ENCODE measurements at places on chromosomes 5 and 9.

GRCh38 chr9:6645355-6646292 is at the start of gene GLDC:
GLDC (minus strand) TSS chr9:6645729; CDS start chr9:6645499, 230 bp downstream.
- no peak for DNase-seq

GRCh38 chr5:117271656-117272055 is 697.0 kb upstream of the SEMA6A start:
- no peak for DNase-seq

GRCh38 chr5:167816354-167816753 is 475.1 kb upstream of the WWC1 start:
- DNase-seq = no peak

- no peak for DNase-seq
Measured at GRCh38 chr9:104092875-104093600, 1.1 kb upstream of the SMC2 start.

DNA sequence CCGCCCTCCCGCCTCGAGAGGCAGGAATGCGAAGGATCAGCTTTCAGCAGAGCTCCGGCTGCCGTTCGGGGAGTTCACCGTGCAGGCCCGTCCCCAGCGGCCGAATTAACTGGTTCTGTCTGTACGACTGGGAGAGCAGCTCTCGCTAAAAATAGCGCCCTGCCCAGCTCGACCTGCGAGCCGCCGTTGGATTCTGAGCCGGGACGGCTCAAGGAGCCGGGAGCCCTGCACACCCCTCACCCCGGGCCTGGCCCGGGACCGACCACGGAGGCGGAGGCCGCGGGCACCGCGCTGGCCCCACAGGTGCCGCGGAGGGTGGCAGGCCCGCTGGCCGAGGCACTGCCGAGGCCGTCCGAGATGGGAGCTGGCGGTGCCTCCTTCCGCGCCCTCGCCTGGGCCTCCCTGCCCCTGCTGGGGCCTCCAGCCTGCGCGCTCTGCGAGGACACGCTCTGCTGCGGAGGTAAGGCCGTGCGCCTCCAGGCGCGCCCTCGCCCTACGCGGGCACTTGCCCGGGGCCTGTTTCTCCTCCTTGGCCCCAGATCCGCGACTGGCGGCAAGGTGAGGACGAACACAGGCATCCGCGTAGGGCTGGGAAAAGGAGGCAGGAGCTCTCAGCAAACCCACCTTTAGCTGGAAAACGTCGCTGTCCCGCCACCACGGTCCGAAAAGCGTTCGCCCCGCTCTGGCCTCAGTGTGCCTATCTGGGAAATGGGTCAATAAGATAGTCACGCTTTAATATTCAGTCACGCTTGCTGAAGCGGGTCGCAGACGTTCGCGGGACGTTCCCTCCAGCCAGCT is 53.1 kb upstream of the DAB2IP start:
- DNase-seq = peak; percentile 46

- no peak for DNase-seq
Measured at GRCh38 chr9:18806232-18807080, 226.6 kb downstream of the SAXO1 start.

DNA sequence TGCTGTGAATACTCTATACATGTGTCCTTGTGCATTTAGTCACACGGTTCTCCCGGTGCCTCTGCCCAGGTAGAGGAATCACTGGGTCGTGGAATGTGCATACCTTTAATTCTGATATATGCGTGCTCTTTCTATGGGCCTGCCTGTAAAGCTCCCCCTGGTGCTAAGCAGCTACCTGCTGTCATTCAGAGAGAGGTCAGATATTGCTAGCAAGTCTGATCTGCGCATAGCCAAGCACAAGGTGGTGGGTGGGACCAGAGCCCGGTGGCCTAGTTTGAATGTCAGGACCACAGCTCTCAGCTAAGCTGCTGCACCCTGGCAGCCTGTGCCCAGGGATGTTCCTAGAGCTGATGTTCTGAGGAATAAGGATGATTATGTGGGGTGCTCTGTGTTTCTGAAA is 33.4 kb downstream of the TJP2 start:
- DNase-seq = no peak

- DNase-seq = no peak
Measured at GRCh38 chr9:122246666-122247065, 17.9 kb upstream of the LHX6 start.

DNA sequence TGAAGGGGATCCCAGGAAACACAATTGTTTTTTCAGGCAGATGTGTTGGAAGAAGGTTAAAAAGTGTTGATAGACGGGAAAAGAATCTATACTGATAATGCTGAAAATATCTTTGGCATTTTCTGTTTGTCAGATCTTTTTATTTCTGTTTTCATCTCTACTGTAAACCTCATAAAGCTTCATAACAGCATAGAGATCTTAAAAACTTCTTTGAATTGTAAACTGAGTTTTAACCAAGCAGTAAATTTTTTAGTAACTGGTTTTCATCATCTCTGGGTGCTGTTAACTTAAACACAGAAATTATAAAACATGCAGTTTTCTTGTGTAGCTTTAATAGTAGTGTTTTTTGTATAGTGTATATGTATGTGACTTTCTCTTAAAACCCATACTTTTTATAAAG is 227.0 kb downstream of the WDR70 start:
- DNase-seq = no peak

- DNase-seq = no peak
Measured at GRCh38 chr5:169838688-169839087, 141.6 kb downstream of the INSYN2B start.

GRCh38 chr9:20032413-20033006 is 243.7 kb upstream of the SLC24A2 start:
- DNase-seq = no peak

DNA sequence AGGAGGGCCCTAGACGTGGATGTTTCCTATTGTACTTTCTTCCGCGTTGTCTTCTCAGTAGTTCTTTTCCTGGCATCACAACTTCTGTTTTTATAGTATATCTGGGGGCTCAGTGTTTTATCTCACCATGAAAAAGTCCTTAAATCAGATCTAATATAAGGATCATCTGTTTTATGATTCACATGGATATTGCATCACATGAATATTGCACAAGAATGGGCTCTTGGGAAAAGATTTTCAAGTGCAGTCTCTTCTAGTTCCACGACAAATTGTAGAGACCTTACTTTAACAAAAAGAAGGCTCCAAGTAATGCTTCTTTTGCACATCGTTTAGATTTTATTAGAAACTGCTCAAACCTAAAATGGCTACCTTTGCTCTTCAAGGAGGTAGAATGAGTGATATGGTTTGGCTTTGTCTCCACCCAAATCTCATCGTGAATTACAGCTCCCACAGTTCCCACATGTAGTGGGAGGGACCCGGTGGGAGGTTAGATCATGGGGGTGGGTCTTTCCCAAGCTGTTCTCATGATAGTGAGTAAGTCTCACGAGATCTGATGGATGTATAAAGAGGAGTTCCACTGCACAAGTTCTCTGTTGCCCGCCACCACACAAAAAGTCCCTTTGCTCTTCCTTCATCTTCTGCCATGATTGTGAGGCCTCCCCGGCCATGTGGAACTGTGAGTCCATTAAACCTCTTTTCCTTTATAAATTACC is 53.7 kb upstream of the FAM120A start:
- DNase-seq = peak; percentile 10

DNA sequence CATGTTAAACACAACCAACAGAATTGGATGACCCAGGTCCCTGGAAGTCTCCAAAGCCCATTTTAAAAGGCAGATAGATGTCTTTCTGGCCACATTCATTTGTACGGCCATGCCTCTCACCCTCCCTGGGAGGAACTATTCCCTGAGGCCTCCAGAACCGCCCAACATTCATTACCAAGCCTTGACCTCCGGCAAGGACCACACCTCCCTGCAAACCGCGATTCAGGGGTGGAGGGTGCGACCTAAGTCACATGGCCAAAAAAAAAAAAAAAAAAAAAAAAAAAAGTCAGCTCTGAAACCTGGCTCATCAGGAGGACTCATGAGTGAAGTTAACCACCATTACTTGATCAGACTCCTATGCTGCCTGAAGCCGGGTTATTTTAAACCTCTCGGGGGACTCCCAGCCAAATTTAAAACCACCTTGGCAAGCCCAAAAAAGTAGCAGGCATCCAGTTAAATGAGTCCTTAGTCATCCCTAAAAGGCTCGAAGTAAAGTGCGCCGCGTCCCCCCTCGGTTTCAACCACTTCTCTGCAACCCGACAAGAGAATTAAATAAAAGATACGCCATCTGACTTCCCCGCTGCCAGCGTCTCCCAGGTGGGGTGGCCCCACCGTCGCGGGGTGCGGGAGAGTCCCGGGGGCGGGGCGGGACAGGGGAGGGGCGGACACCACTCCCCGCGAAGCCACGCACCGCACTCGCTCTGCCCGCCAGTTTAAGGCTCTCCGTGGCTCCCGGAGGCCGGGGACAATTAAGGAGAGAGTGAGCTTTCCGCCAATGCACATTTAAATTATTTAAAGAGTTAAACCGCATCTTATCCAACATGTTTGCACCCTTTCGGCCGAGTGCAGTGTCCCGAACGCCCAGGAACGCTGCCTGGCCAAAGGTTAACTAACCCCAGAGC is 2.3 kb downstream of the KLF9 start:
- DNase-seq = no peak

- DNase-seq = no peak
Measured at GRCh38 chr5:134127376-134127861, 12.9 kb downstream of the TCF7 start.

DNA sequence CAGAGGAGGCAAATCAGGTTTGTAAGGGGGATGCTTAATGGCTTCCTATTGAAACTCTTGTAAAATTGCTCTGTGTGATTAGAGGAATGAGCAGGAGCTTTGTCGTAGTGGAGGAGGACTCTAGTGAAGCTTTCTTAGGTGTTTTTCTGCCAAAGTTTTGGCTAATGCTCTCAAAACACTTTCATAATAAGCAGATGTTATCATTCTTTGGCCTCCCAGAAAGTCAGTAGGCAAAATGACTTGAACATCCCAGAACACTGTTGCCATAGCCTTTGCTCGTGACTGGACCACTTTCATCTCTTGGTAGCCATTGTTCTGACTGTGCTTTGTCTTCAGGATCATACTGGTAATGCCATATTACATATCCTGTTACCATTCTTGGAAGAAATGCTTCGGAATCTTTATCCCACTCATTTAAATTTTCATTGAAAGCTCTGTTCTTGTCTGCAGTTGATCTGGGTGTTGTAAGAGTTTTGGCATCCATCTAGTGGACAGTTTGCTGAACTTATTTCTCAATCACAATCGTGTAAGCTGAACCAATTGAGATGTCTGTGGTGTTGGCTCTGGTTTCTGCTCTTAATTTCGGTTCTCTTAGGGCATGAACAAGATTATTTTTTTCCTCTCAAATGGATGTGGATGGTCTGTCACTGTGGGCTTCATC is 187.6 kb downstream of the COMMD10 start:
- peak; percentile 42 for DNase-seq

GRCh38 chr5:97121848-97122247 is 20.6 kb downstream of the LIX1 start:
- DNase-seq = no peak

DNA sequence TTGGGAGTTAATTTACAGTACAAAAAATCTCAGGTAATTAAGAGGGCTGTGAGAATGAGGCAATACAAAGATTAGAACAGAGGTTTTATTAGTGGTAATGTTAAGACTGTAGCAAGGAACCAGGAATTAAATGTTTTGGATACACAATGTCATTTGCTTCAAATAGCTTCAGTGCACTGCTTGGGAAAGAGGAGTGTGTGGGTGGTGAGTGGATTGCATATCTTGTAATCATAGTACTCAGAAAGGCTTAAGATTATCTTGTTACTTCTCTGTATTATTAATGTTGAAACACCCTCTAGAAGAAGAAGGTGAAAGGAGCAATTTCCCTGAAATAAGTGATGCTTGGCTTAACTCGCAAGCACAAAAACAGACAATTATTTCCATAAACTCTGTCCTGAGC is 21.0 kb upstream of the TBCA start:
- DNase-seq = no peak

DNA sequence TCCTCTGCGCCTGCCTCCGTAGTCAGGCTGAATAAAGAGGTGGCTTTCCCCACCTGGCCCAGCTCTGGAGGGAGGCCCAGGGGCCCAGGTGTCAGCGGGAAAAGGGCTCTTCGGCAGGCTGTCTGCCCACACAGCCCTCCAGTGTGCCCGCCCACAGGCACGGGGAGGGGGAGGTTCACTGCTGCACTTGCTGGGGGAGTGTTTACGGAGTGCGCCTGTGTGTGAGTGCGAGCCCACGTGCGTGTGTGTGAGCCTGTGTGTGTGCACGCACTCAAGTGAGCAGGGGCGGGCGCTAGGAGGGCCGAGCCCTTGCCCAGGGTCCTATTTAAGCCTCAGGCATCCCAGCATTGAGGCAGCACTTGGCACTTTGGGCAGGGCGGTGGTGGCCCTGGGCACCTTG is 10.9 kb downstream of the DNLZ start:
- no peak for DNase-seq

DNA sequence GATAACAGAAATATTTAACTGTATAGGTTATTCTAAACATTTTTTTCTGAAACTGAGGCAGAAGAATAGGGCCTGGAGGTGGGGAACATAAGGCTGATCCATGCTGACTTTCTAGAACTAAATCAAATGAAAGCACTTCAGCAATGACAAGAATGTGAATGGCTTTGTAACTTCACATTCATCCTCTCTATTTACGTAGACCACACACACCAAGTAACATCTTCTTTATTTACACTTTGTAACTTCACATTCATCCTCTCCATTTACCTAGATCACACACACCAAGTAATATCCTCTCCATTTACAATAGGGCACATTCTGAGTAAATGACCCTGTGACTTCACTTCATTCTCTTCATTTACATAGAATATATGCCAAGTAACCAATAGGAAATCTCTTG is 251.8 kb upstream of the CDH9 start:
- DNase-seq = no peak

DNA sequence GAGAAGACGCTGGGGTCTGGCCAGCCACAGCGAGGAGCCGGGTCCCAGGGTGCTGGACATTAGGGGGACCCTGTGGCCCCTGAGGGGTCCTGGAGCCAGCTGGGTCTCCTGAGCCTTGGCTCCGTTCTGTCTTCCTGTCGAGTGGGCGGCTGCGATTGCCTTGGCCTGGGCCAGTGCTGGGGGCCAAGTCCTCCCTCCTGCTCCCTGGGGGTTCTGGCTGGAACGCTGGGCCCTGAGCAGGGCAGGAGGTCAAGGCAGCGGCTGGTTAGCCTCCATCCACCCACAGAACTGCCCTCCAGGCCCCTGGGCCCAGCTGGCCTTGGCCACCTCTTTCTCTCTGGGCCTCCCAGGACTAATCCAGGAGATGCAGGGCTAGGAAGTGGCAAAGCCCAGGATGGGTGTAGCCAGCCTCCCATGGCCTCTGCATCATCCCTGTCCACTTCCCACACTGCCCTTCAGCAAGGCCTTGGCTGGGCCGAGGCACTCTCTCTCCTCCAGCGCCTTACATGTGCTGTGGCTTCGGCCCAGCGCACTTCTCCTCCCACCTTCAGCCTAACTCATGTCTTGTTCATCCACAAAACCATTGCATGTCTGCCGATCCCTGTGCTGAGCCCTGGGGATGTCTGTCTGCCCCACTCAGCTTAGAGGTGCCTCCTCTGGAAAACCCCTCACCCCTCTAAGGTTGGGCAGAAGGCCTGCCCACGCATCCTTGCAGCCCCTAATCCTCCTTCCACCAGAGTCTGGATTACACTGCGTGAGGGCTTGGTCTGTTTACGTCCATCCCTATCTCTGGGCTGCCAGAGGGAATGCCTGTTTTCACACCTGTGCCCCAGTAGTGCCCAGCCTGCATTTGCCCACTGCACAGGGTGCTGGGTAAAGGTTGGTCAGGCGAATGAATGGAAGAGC is 5.0 kb downstream of the LAMC3 start:
- no peak for DNase-seq

- DNase-seq = no peak
Measured at GRCh38 chr9:135825435-135826187, 81.7 kb downstream of the CAMSAP1 start.

GRCh38 chr9:93809204-93809940 is 145.8 kb downstream of the BARX1 start:
- no peak for DNase-seq
